Activated CD4-positive, CD25-positive, alpha-beta regulatory T cell (primary cell): ENCODE measurements at places on chromosomes 7 and 10.

DNA sequence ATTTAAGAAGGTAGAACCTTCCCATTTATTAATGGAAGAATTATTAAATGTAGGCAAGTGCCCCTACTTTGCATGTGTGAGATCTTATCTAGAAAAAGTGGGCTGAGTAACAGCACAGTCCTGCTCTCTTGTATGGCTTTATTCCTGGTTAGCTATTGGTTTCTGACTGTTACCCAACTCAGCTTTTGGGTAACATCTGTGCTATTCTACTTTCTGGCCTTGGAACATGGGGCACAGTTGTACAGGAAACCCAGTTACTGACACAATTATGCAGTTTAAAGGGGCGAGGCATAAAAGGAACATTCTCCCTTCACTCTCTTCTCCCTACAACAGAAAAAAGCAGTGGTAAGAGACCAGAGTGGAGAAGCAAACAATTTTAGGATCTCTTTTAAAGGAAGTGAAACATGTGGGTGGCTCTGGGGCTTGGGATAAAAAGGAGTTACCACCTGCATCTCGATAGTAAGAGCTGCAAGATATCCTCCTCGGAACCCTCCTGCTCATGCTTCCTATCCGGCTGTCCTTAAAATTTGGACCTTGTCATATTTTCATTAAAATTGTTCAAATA is 16.0 kb downstream of the NUDT5 start:
- DNase-seq = no peak

DNA sequence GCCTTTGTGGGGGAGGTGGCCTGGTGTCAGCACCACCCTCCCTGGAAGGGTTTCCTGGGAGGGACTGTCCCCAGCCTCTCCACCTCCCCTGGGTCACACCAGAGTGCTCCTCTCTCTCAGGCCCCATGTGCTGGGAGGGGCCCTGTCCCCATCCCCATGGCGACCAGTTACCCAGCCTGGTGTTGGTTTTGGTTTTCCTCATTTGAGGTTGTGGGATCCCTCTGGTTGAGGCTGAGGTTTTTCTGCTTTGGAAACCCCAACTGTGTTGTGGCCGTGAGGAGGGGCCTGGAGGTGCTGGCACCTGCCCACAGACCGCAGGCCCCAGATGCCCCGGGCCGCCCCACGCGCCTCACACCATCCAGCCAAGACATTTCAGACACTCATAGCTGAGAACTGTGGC is 106.3 kb downstream of the GRK5 start:
- DNase-seq = no peak

GRCh38 chr7:21251151-21251800 is 176.6 kb upstream of the SP4 start:
- no peak for DNase-seq

DNA sequence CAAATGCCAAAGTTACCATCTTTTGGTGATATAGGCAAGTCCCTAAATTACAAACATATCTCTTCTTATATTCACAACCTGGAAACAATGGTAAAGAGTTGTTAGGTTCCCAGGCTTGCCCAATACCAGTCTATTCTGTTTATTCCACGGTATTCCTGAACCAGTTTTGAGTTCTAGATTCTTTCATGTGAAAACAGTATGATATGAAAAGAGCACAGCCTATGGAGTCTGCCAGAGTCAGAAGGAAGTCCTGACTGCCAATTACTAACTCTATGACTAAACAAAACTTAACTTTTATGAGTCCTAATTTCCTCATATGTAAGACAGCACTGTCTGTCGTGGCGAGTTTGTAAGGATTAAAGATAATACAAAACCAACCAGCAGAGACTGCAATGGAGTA is 5.6 kb downstream of the ABI1 start:
- no peak for DNase-seq

GRCh38 chr7:141975806-141976523 is 2.4 kb upstream of the TAS2R38 start:
- DNase-seq = peak; percentile 5

DNA sequence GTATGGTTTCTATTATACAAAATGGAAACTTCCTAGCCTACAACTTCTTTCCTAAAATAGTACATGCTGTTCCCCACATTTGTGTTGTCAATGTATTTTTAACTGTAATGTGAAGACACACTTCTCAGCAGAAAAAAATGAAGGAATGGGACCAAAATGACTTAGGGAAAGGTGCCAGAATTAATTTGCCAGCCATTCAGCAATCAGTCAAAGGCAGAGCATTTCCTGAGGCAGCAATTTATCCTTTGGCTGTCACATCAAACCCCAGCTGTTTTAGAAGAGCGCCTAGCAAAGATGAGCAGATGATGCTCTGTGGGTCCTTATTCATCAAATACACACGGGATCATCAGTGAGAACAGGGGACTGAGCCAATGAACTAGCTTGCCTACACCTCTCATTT is 592.5 kb downstream of the KCNMA1 start:
- DNase-seq = no peak

- no peak for DNase-seq
Measured at GRCh38 chr7:100376066-100376465, 2.8 kb downstream of the PILRA start.

DNA sequence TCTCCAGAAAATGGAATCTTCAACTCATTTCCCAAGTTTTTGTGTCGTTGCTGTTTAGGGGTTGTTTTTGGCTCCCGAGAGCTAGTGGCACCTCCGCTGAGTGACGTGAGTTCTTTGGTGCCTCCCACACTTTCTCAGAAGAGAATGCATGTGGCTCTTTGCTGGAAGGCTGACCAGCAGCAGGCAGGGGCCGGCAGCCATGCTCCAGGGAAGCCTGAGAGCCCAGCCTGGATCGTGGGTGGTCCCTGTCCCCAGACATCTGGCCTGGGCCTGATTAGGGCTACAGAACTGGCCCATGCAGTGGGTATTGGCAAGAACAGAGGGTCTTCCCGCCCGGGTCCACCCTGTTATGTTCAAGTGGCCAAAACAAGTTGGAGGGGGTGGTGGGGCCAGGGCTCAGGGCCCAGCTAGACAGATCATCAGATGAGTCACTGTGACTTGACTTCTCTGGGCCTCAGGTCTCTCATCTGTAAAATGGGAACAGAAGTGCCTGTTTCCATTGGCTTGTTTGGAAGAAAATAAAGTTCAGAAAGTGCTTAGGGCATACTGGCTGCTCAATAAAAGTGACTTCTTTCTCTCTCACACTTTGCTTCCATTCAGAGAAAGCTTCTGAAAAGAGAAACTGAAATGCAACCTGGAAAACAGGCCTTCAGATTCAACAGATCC is 83.1 kb downstream of the STRA8 start:
- DNase-seq = no peak

DNA sequence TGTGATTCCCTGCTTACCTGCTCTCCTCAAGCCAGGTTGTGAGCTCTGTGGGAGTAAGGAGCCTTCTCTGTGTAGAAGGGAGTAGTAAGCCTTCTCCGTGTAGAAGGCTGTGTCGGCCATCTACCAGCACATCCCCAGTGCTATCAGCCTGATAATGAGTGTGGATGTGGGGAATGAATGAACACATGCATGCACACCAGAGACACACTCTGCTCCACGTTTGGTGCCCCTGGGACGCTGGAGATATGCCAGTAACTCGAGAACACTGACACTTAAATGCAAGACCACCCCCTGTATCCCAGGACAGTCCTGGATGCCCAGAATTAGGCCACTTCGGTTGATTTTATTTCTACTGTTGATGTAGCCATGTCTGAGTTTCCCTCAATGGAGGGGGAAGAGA is 21.1 kb upstream of the GPR26 start:
- DNase-seq = no peak

DNA sequence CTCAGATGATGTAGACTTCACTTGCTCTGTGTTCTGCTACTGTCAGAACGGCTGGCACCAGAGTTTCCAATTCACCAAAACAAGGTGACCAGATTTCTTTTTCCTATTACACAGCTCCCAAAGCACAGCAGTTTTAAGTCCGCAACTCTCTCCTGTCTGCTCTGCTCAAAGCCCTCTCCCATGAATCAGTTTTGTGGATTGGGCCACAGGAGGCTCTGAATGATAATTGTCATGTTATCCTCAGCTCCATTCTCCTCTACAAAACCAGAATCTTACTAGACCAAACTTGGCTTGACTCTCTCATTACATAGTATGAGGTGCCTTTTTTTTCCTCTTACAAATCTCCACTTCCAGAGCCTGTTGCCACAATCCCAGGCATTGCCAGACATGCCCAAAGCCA is 223.5 kb downstream of the SNX13 start:
- DNase-seq = no peak

GRCh38 chr10:23695825-23696420 is 257.0 kb downstream of the OTUD1 start:
- DNase-seq = no peak

DNA sequence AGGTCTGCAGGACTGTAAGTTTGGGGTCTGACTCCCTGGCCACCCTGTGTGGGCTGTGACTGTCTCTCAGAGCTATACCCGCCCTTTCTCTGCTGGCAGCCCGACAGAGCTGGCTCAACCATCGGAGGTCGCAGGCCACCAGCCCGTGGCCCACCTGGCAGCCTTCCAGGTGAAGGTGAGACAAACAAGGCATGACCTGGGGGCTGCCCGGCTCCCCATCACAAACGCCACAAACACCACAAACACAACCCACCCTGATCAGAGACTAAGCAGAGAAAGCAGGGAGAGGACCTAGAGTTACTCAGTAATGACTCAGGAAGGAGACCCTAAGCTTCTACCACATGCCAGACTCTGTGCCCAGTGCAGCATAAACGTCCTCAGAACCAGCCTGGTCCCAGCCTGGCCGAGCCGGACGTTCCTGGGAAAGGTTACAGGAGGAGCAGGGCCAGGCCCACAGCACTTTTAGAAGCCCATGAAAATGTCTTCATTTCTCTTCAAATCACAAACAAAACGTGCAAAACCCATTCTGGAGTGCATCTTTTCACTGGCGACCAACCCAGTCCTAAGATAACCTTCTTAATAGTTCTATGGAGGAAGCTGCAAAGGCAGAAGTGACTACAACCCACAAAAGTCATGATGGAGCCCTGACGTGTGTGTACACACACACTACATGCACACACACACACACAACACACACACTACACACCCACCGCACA is 66.8 kb downstream of the MKI67 start:
- DNase-seq = no peak

DNA sequence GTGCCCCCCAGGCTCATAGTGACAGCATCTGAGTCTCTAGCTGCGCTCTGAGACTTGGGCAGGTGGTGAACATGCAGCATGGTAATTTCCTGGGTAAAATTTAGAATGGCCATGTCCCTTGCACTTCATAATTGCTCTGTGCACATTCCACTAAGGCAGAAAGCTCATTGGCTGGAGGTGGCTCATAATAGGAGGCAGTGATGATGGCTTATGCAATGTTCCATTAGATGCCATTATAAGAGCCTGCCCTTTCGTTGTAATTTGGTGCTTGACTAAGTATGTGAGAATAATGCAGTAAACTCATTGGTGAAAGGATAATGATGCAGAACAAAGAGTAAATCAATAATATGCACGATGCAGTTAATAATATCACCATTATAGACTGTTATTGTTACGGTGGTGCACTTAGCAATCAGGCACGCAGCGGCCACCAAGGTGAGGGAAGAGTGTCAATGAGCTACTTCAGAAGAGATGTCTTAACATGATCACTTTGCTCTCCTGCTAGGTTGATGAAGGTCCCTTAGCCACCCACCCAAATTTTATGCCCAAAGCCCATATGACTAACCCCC is 545.9 kb downstream of the KCNMA1 start:
- no peak for DNase-seq

DNA sequence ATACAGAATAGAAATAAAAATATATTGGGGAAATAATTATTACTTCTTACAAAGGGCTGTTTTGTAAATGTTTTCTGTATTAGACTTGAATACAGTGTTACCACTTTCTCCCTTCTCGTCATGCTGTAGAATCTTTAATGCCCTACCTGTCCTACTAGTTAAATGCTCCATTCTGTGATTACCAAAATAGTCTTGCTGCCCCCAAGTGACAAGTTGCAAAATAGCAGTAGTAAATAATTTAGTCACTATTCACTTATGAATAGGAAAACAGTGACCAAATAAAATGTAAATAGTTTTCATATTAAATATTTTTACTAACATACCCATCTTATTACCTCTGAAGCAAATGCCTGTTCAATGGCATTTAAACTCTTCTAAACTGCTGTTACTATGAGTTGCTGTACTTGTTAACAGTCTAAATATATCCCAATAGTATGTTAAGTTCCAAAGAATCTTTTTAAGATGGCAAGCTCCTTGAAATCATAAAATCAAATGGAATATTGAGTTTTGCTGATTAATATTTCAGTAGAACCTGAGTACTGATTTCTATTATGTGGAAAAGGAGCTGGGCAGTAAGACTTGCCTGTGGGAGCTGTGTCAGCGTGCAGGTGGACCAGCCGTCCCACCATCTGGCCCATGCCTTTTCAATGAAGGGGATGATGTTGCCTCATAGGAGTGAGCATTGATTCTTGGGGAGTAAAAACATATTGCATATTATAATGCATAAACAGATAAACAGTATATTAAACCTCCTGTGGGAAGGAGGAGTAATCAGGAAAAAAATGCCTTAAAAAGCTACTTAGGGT is 18.1 kb upstream of the OIT3 start:
- no peak for DNase-seq

DNA sequence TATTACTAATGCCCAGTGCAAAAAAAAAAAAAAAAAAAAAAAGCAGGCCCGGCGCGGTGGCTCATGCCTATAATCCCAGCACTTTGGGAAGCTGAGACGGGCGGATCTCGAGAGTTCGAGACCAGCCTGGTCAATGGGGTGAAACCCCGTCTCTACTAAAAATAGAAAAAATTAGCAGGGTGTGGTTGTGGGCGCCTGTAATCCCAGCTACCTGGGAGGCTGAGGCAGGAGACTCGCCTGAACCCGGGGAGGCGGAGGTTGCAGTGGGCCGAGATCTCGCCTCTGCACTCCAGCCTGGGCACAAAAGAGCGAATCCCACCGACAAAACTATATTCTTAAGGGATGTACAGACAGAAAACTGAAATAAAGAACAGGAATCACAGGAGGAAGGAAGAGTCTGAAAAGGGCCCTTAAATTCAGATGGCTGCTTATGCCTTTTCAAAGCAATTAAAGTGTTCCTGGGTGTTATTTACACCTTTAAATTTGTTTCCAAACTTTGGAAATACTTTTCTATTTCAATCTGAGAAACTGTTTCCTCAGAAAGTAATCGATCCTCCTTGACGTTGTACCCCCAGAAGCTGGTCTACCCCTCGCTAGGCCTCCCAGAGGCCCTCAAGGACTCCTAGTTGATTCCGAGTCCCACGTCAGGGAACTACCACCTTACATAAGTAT is 2.0 kb upstream of the KMT2E start:
- no peak for DNase-seq

- DNase-seq = no peak
Measured at GRCh38 chr10:23146258-23146657, 45.9 kb upstream of the PTF1A start.

- no peak for DNase-seq
Measured at GRCh38 chr7:90645784-90646183, 49.7 kb downstream of the CDK14 start.

- no peak for DNase-seq
Measured at GRCh38 chr10:15609246-15609645, 110.5 kb downstream of the ITGA8 start.

- no peak for DNase-seq
Measured at GRCh38 chr10:67036808-67037207, 111.0 kb downstream of the LRRTM3 start.
